ENCODE measurements at places on chromosomes 12 and 14. TPM values are rescaled to one million over a fixed set of nuclear protein-coding genes. Genes with fewer than 3 reads are reported as not detected.
A peak's percentile ranks its signal among the peaks of the same experiment; 100 is the strongest.

GRCh38 chr12:82366197-82366596 lies 7.9 kb downstream of the METTL25 start:
- no peak overlapping the region for H3K4me3 ChIP-seq
- DNase-seq, result no peak
- no peaks in the 10 kb centered on the region for H3K4me1 ChIP-seq
- H3K36me3 ChIP-seq, result no peaks in the 10 kb centered on the region
- no peak overlapping the region for H3K27ac ChIP-seq

DNA sequence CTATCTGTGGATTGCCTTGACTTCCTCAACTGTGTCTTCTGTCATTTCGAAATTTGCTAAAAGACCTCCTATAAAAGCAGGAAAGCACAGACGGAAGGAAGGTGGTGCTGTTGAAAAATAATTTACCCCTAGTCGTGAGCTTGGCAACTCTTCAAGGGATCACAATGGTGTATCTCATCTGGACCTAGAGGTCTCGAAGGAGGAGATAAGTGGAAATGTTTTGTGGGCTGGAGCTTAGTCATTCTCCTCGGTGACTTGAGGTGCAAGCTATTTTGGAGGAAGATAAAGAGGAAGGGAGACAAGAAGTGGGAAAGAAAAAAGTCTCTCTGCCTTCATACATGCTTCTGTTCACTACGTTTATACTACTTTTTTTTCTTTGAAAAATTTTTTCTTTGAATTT lies 89.9 kb downstream of the FLRT2 start:
- H3K4me1 ChIP-seq, result no peaks in the 10 kb centered on the region
- H3K27me3 ChIP-seq, result no peaks in the 10 kb centered on the region
- H3K36me3 ChIP-seq, result peaks cover 23% of the 10 kb centered on the region
- no peak overlapping the region for H3K27ac ChIP-seq
- H3K4me3 ChIP-seq, result no peak overlapping the region

GRCh38 chr12:116263844-116264243 lies 13.6 kb downstream of the MED13L start:
- no peak overlapping the region for H3K27ac ChIP-seq
- no peaks in the 10 kb centered on the region for H3K36me3 ChIP-seq
- no peak for DNase-seq
- H3K4me3 ChIP-seq, result no peak overlapping the region

The INHBC gene
- not detected for total RNA-seq

The SLCO1B1 gene
- total RNA-seq, result not detected

GRCh38 chr12:45907955-45908354 lies 82.4 kb downstream of the SCAF11 start:
- no peak for DNase-seq
- no peak overlapping the region for H3K27ac ChIP-seq
- H3K4me3 ChIP-seq, result no peak overlapping the region

DNA sequence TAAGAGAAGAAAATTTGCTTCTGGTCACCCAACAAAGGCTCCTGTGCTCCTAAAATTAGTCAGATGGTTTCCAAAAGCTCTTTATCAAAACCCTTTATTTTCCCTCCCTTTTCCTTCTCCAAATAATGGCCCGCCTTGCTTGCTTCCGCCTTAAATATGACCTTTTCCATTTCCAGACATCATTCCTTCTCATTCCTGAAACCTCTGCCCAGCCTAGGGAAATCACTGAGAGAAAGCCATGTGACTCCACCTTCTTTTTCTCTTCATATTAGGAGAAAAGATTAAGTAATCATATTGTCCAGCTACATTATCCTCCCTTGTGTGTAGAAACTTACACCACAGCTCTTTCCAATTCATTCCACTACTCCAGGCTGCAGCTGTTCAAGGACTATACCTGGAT lies 75.7 kb upstream of the GPHB5 start:
- DNase-seq, result no peak
- H3K36me3 ChIP-seq, result peaks cover 4% of the 10 kb centered on the region
- H3K4me3 ChIP-seq, result no peak overlapping the region
- H3K27ac ChIP-seq, result no peak overlapping the region
- no peaks in the 10 kb centered on the region for H3K27me3 ChIP-seq

DNA sequence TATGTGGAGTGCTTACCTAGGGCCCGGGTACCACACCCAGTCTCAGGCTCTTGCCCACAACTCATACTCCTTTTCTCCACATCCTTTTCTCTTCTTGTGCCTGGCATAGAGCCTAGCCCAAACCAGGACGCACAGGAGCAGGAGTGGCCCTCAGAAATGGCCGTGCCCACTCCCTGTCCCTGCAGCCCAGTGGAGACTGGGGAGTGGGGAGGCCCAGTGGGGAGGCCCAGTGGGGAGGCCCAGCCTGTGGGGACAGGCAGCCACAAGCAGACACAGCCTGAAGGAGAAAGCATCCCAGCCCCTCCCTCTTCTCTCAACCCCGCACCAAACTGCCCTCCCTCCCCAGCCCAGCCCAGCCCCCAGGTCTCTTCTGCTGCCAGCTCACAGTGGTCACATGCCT lies 196.8 kb downstream of the KIF26A start:
- H3K27ac ChIP-seq, result no peak overlapping the region
- DNase-seq, result no peak
- no peak overlapping the region for H3K4me3 ChIP-seq
- H3K36me3 ChIP-seq, result no peaks in the 10 kb centered on the region
- H3K4me1 ChIP-seq, result no peaks in the 10 kb centered on the region

DNA sequence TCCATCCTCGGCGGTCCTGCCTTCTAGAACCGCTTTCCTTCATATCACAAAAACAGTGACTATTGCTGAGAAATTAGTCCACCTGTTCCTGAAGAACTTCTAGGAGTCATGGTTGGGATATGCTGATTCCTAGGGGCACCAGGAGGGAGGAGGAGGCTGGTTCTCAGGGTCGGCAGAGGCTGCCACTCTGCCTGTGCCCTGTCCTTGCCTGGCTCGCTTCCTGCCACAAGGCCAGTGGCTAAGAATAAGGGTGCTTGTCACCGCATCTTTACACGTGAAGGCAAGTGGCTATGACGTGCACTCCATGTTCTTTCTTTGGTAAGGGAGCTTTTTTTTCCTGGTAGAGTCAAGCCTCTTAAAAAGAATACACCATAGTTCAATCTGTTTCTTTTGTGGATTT lies 18.7 kb upstream of the DGLUCY start:
- no peak for DNase-seq
- no peaks in the 10 kb centered on the region for H3K27me3 ChIP-seq
- H3K27ac ChIP-seq, result no peak overlapping the region
- no peak overlapping the region for H3K4me3 ChIP-seq
- H3K4me1 ChIP-seq, result no peaks in the 10 kb centered on the region

The CCDC85C gene
- total RNA-seq, result 3.2 TPM

DNA sequence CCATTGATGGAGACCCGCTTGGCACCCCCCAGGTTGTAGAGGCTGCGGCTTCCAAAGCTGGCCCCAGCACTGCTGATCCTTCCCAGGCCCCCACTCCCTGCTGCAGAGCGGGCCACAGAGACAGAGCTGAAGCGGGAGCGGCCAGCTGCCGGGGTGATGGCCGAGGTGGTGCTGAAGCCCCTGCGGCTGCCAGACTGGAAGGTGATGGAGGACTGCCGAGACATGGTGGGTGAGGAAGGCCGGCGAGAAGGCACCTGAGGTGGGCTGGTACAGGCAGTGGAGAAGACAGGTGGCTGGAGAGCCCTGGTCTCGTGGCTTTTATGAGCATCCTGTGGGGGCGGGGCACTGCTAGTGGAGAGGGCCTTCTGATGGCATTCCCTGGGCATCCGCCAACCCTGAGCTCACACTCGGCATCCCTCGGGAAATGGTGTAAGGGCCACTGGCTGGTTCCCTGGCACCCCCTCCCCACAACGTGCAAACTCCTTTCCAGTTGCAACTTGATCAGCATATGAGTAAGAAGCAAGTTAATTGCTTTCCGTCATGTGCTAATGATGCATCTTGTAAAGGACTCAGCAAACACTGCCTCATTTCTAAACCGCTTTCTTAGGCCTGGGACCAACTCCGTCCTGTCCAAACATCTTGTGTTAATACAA lies at the start of gene KRT75:
Gene KRT75 (minus strand): TSS at position 291 of the 653 bp plus-strand sequence. CDS start 67 bp downstream, at position 224.
- H3K4me1 ChIP-seq, result peaks cover 5% of the 10 kb centered on the region
- no peak within 1 kb of the TSS for H3K4me3 ChIP-seq
- no peak for DNase-seq
- peaks cover 41% of the 10 kb centered on the region for H3K27me3 ChIP-seq
- no peak within 1 kb of the TSS for H3K27ac ChIP-seq
- H3K36me3 ChIP-seq, result no peaks in the 10 kb centered on the region

GRCh38 chr12:122318607-122319605 lies 52.6 kb upstream of the VPS33A start:
- H3K27me3 ChIP-seq, result no peaks in the 10 kb centered on the region
- peak overlapping the region; percentile 89 for H3K27ac ChIP-seq
- H3K4me1 ChIP-seq, result peaks cover 16% of the 10 kb centered on the region
- no peak overlapping the region for H3K4me3 ChIP-seq
- H3K36me3 ChIP-seq, result peaks cover 41% of the 10 kb centered on the region
- DNase-seq, result peak; percentile 92

The DPF3 gene
- total RNA-seq, result 0.59 TPM

DNA sequence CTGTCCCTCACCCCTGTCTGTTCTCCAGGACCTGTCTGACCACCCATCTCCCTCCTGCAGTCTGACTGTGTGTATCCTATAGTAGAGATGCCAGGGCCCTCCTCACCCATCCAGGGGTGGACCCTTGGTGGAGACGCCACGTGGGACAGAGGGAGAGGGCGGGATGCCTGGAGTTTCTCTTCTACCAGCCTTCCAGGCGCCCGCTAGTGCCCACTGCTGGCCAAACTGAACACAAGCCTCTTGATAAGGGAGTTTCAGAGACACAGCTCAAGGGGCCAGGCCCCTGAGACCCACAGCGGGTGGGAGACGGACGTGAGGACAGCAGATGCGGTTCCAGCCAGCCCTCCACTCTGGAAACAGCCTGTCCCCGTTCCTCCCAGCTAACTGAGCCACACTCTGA lies 147.3 kb downstream of the RBM19 start:
- H3K4me1 ChIP-seq, result no peaks in the 10 kb centered on the region
- no peak for DNase-seq
- H3K36me3 ChIP-seq, result no peaks in the 10 kb centered on the region
- no peaks in the 10 kb centered on the region for H3K27me3 ChIP-seq
- no peak overlapping the region for H3K4me3 ChIP-seq

The LYSET gene
- 11.5 TPM for total RNA-seq

GRCh38 chr14:54633076-54633475 lies 66.1 kb downstream of the SAMD4A start:
- peaks cover 14% of the 10 kb centered on the region for H3K4me1 ChIP-seq
- DNase-seq, result no peak

DNA sequence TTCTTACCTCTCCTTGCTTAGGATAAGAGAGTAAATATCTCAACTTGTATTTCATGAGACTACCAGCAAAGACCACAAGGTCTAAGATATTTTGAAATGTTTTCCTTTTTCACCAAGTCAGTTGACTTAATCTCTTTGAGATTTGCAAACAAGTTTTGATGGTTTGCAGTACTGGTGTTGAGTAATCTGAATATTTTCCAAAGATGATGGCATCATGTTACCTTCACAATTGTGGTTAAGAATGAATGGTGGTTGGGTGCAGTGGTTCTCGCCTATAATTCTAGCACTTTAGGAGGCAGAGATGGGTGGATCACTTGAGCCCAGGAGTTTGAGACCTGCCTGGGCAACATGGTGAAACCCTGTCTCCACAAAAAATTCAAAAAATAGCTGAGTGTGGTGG lies 225.7 kb downstream of the TMTC2 start:
- H3K27ac ChIP-seq, result no peak overlapping the region
- H3K36me3 ChIP-seq, result no peaks in the 10 kb centered on the region
- DNase-seq, result no peak
- H3K4me1 ChIP-seq, result no peaks in the 10 kb centered on the region
- H3K4me3 ChIP-seq, result no peak overlapping the region

GRCh38 chr12:3092764-3093163 lies 15.6 kb downstream of the TSPAN9 start:
- no peaks in the 10 kb centered on the region for H3K36me3 ChIP-seq
- no peaks in the 10 kb centered on the region for H3K27me3 ChIP-seq
- no peak for DNase-seq
- H3K4me3 ChIP-seq, result no peak overlapping the region
- H3K27ac ChIP-seq, result no peak overlapping the region

The HCAR2 gene
- not detected for total RNA-seq

The LRRC10 gene
- total RNA-seq, result not detected

The SPIC gene
- not detected for total RNA-seq

GRCh38 chr14:24160499-24160849 lies 591 bp upstream of the IRF9 start:
- peak overlapping the region; percentile 88 for H3K27ac ChIP-seq
- no peak for DNase-seq
- H3K27me3 ChIP-seq, result no peaks in the 10 kb centered on the region
- peaks cover 11% of the 10 kb centered on the region for H3K4me1 ChIP-seq

- H3K4me1 ChIP-seq, result peaks cover 42% of the 10 kb centered on the region
- H3K4me3 ChIP-seq, result peak overlapping the region; percentile 97
- peaks cover 29% of the 10 kb centered on the region for H3K36me3 ChIP-seq
- H3K27ac ChIP-seq, result peak overlapping the region; percentile 88
These were observed 2.8 kb downstream of the FRMD6 start for GRCh38 chr14:51654533-51654845.

- no peak overlapping the region for H3K4me3 ChIP-seq
- no peak for DNase-seq
These were observed 260.5 kb downstream of the ADAMTS20 start for GRCh38 chr12:43291516-43291915.

DNA sequence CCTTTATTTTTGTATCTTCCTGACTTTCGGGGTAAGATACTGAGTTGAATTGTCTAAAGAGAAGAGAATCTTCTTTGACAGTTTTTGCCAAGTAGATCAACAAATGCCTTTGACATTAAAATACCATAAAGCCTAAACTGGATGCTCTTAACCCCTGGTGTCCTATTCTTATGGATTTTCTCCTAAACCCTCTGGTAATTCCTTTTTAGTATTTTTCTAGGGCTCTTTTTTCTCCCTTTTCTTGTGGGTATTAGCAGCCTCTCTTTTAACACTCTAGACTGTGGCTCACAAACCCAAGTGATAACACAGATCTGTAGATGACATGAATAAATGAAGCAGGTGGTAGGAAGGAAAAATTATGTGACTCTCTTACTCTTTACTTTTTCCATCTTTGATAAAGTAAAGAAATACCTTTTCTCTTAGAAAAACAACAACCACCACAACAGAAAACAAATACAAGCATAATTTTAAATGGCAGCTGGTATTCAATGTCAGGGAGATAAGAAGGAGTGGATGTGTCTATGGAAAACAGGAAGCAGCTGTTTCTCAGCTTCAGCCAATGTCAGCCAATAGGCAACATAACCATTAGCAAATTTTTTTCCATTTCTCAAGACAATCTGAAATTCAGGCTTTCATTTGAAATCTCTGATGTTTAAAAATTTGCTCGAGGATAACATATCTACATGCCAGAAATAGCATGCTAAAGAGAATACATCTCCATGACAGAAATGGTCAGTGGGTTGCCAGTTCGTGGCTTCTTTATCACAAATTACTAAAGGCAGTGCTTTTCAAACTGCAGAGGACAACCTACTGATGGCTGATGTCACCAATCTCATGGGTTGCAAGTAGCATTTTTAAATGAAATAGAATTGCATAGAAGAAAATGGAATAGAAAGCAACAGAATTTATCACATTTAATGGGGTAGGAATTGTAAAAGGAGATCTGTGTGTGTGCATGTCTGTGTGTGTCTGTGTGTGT lies 123.1 kb upstream of the KRR1 start:
- H3K27me3 ChIP-seq, result no peaks in the 10 kb centered on the region
- H3K4me1 ChIP-seq, result peaks cover 17% of the 10 kb centered on the region
- no peak for DNase-seq
- H3K4me3 ChIP-seq, result no peak overlapping the region
- H3K36me3 ChIP-seq, result no peaks in the 10 kb centered on the region

The ACVRL1 gene
- total RNA-seq, result 11.5 TPM
